GM12865 (cell line): ENCODE measurements at places on chromosomes 16 and 17.

DNA sequence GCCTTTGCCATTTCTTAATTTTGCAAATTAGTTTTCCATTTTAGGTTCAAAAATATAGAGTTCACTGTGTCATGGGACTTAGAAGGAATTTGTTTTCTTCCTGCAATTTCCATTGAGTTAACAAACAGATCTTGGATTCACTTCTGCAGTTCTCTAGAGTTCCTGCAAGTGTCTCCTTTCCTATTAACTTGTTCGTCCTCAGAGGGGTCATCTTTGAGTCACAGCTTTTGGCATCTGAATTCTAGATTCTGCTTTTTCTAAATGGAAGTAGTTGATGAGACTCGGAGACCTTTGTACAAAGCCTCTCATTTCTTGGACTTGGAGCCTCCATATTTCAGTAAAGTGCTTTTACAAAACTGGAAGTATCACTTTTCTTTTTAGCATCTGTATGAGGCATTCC, 323.3 kb downstream of the BCAS3 start:
- no peak for DNase-seq

DNA sequence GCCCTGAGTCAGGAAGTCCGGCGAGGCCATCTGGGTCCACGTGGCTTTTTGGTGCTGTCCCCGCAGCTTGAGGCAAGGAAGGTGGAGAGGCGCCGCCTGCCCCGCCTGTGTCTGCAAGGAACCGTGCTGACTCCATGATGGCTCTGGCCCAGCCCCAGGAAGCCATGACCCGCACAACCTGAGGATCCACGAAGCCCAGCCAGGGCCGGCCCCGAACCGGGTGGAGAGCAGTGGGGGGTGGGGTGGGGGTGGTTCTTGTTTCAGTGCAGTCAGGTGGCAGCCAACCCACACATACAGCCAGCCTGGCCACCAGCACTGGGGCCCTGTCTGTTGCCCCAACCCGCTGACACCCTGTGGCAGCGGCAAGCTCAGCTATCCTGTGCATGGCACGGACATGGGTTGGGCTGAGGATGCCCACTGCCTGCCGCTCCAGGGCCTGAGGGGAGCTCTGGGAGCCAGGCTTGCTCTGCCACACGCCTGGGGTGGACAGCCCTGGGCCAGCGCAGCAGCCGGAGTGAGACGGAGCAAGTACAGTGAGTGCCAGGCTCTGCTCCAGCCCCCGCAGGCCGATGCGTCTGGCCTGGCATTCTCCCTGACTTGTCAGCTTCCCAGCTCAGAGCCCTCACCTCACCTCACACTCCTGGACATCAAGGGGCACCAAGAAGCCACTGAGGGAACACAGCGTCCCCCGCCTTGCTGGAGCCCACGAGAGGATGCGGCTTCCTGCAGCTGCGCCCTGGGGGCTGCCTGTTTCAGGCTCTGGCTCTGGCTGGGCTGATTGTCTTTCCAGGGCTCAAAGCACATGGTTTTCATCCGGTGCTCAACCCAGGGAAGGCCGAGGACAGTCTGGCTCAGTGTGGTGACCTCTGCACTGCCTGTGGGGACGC, 68.8 kb downstream of the LMF1 start:
- no peak for DNase-seq

GRCh38 chr17:62696256-62696655, 68.8 kb downstream of the MRC2 start:
- no peak for DNase-seq

- DNase-seq = no peak
These were observed 30.5 kb downstream of the SLC5A11 start for GRCh38 chr16:24876231-24876630.

DNA sequence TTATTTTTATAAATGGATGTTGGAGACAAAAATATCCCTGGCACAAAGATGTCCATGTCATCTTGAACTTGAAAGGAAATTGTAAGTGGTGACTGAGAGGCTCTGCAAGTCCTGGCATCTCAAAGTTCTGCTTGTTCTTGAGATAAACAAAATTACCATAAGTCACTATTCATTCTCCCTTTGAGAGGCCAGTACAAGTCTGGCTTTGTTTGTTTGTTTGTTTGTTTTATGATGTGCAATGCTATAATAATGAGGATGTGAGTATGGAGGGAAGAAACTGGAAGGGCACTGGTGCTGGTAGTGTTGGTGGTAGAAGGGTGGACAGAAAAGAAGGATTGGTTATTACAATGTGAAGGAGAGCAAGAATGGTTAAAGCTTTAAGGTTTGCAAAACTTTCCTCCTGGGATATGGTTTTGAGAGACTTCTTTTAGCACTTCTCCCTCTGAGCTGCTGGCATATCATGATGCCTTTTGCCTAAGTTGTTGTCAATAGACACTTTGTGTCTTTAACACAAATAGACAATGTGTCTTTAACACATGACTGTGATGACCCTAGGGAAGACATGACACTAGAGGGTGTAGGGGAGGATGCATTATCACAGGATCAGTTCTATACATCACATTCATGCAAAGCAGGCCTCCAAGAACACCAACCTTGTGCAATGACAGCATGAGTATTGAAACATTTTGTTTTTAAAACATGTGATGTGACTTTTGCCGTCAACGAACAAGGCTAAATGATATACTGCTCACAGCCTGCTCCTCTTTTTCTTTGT, 880.5 kb upstream of the GOT2 start:
- no peak for DNase-seq

GRCh38 chr17:15944759-15945526, at the start of gene ADORA2B:
ADORA2B (plus strand) TSS chr17:15945130; CDS start chr17:15945249, 119 bp downstream.
- DNase-seq = peak; percentile 27

DNA sequence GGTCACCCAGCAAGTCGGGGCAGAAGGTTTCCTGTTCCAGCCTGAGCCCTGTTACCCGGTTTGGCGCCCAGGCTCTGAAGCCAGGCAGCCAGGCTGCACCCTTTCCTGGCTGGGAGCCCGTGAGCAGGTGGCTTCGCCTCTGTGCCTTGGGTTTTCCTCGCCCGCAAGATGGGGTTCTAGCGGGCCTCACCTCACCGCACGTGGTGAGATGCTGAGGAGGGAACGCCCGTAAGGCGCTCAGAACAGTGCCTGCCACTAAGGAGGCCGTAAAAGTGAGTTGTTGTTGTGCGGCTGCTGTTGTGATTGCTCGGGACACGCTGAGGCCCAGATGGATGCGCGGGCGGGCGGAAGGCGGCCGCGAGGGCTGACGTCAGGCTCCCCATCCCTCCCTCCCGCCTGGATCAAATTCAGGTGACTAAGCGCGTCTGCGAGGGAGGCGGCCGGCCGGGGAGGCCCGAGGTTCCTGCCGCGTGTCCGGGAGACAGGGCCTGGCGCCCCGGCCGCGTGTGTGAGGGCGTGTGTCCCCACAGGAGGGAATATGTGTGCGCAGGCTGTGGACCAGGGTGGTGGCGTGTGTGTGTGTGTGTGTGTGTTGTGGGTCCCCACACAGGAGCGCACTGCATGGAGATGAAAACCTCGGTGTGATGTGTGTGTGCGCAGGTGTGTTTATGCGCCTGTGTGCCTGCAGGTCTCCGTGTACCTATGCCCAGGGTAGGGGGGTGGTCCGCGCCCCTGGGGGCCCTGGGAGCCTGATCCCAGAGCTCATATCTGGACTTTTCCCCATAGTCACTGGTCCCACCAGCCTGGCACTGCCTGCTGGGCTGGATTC, 4.3 kb downstream of the CAMKK1 start:
- DNase-seq = no peak

DNA sequence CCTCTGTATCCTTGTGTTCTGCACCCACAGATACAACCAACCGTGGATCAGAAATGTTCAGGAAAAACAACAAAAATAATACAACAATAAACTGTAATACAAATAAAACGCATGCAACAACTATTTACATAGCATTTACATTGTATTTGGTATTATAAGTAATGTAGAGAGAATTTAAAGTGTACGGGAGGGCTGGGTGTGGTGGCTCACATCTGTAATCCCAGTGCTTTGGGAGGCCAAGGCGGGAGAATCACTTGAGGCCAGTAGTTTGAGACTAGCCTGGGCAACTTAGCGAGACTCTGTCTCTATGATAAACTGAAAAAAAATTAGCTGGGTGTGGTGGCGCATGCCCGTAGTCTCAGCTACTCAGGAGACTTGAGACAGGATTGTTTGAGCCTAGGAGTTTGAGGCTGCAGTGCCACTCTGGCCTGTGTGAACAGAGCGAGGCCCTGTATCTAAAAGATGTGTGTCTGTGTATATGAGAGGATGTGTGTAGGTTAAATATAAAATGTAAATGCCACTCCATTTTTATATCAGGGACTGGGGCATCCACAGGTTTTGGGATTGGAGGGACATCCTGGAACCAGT, 13.3 kb downstream of the SEC14L1 start:
- no peak for DNase-seq

DNA sequence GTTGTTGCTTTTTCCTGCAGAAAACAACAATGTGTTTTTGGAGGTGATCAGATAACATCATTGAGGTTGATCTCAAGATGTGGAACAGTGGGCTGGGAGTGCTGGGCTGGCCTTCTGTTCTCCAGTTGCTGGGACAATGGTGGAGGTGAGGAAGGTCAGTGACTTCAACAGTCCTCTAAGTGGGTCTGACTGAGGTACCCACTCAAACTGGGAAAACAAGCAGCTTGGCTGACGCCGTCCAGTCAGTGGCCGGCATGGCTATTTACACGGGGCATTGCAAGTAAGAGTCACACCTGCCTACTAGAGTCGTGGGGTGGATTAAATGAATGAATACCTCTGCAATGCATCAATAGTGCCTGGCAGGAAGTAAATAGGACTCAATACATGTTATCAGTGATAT, 386.7 kb upstream of the ZFHX3 start:
- no peak for DNase-seq

- no peak for DNase-seq
These were observed 30.8 kb downstream of the BEAN1 start for GRCh38 chr16:66457888-66458287.

DNA sequence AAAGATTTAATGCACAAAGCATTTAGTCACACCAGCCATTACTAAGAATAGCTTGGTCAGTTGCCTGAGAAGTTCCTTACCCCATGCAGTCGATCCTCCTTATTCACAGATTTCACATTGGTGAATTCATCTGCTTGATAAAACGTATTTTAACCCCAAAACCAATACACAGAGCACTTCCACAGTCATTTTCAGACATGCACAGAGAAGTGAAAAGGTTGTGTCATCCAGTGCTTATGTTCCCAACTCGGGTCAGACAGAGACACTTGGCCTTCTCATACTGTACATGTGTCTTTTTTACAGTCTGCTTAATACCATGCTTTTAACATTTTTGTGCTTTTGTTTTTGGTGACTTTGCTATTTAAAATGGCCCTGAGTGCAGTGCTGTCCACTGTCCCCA, 219.7 kb downstream of the SPECC1 start:
- DNase-seq = peak; percentile 4

GRCh38 chr16:82935766-82936165, 309.0 kb downstream of the CDH13 start:
- no peak for DNase-seq

DNA sequence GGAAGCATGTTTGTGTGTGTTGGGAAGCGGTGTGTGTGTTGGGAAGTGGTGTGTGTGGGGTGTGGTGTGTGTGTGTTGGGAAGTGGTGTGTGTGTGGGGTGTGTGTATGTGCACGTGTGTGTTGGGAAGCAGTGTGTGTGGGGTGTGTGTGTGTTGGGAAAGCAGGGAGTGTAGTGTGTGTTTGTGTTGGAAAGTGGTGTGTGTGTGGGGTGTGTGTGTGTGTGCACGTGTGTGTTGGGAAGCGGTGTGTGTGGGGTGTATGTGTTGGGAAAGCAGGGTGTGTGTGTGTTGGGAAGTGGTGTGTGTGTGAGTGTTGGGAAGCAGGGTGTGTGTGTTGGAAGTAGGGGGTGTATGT, 785 bp upstream of the NOD2 start:
- DNase-seq = no peak

DNA sequence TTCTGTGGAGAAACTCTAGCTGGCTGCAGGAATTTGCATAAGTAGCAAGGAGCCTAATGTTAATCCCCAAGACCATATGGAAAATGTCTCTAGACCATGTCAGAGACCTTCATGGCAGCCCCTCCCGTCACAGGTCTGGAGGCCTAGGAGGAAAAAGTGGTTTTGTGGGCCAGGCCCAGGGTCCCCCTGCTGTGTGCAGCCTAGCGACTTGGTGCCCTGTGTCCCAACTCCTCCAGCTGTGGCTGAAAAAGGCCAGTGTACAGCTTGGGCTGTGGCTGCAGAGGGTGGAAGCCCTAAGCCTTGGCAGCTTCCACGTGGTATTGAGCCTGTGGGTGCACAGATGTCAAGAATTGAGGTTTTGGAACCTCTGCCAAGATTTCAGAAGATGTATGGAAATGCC, 306.9 kb upstream of the CA10 start:
- DNase-seq = no peak

- peak; percentile 75 for DNase-seq
These were observed 18.1 kb upstream of the LCMT1 start for GRCh38 chr16:25093208-25094061.

GRCh38 chr16:2092256-2092620, 43.5 kb downstream of the PKD1 start:
- no peak for DNase-seq

DNA sequence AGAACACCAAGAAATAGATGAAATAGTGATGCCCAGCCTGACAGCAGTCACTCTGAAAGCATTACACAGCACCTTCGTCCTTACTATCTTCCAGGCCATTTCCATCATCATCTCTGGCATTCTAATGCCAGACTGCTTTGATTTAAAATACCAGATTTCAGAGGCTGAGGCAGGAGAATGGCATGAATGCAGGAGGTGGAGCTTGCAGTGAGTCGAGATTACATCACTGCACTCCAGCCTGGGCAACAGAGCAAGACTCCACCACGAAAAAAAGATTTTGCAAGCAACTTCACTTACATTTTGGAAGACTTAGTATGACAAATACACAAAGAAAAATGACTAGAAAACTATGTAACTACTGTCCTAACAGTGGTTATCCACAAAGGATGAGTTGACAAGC, 244.0 kb downstream of the CPPED1 start:
- DNase-seq = no peak

DNA sequence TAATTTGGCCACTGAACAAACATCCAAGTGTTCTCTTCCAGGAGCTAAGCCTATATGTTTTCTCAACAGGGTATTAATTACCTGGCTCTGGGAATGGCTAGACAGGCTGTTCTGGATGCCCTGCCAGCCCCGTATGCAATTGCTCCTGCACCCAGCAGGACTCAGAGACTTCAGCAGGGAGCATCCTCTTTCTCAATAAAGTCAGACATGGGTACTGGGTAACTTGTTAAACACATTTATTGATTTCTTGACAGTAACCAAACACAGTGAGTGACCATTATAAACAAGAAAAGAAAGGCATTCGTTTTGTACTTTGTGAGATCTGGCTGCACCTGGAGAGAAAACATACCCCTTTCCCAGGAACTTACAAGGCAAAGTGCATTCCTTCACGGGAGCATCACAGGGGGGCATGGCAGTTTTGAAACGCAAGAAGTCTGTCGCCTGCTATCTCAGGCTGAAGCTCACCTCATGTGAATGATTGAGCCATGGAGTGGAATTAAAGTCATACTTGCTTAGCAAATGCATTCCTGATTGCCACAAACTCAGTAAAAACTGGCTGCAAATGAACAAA, 369.8 kb downstream of the UTP18 start:
- no peak for DNase-seq
